MV-4-11 (cell line): ENCODE measurements at places on chromosomes 11 and 22.

DNA sequence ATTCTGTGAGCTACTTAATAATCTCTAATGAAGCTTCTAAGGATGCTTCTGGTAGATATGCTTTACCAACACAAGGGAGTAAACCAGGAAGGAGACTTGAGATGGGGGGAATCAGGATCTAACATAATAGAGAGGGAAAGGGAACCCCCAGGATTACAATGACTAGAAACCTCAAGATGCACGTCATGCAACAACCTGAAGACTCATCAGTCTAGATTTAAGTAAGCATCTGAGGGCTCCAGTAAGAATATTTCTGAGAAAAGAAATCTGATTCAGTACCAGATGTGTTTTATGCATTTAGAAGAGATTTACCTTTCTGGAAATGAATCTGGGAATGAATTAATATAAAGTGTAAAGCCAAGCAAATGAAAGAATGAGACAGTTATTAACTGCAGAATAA lies 15.2 kb downstream of the KDM4D start:
- no peak for DNase-seq

- DNase-seq = peak; percentile 20
Measured at GRCh38 chr11:120249279-120250262, 9.6 kb downstream of the POU2F3 start.

DNA sequence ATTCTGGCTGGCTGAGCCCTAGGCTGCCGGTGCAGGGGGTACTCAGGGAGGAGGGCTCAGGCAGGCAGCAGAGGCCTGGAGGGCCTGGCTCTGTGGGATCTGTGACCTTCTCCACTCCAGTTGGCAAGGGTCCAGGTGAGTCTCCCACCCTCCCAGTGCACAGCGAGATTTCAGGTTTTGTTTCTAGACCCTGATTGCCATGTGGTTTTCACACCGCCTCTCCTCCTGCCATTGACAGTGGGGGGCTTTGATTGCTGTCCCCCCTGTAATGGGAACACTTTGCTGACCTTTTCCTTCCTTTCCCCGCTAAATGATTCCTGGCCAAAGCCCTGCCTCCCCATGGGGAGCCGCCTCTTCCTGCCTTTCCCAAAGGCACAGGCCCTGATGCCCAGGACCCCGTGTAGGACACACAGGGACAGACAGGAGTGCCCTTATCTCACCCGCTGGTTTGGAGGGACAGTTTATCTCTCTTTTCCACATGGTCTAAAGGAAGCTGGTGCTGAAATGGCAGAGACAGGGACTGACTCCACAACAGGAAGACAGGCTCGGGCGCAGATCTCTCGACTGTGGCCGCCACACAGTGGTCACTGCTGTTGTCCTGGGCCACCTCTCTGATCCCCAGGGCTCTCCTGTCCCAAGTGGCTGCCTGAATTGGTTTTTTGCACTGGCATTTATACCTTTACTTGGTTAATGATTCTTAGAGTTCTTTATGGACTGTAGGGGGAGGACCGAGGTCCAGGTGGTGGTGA lies 43.4 kb downstream of the BCR start:
- no peak for DNase-seq

DNA sequence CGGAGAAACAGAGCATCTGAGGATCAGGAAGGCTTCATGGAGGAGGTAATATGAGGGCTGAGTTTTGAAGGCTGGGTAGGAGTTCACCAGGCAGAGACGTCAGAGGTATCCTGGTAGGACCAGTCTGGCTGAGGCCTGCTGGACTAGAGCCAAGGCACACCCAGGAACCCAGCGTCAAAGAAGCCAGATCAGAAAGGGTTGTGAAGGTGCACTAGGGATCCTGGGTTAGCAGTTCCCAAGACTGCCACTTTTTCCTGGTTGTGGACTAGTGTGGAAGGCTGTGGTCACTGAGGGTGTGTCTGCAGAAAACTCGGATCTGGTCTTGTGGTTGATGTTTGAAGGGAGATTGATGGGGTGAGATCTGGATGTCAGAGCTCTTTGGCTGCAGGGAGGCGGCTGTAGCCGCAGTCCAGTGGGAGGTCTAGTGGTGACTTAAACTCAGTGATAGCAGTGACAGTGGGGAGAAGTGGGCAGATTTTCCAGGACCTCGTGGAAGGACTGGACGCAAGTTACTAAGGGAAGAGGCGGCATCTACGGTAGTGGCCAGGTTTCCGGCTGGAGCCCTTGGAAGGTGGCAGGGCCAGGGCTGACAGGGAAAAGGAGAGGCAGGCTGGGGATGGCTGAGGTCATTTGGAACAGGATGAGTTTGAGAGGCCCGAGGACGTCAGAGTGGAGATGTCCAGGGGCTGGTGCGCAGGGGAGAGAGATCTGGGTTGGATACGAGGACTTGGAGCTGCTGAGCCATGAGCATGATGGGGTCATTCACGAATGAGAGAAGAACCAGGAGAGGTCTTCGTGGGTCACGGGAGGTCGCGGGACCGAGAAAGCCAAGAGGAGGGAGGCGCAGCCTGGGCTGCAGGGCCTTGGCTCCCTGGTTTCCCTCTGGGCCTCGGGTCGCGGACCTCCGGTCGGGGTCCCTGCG lies 10.9 kb downstream of the RELA start:
- peak; percentile 40 for DNase-seq
